ENCODE measurements at places on chromosomes 5 and 9.
A peak's percentile ranks its signal among the peaks of the same experiment; 100 is the strongest.

GRCh38 chr5:158354958-158355357, 496.0 kb upstream of the CLINT1 start:
- DNase-seq = no peak

DNA sequence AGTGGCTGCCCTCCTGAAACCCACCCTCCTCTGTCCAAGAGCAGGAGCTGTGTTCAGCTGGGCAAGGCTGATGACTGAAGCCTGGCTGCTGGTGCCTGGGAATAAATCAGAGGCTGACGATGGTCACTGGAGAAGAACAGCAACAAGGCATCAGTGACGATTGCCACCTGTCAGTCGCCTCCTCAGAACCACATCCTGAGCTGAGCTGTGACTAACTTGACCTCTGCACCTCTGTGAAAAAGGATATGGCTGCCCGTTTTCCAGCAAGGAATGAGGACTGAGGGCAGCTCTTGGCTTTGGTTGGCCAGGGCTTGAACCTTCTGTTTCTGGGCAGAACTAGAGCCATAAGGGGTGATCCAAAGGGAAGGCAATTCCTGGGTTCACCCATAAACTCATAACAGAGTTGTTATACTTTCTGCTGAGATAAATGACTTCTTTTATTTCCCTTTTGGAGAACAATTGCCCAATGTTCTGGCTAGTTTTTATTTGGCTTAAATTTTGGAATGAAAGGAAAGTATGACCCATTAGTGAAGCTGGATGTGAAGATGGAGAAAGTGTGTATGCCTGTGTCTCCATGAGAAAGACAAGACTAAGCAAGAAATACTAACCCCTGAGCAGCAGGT, 40.1 kb downstream of the TRIP13 start:
- DNase-seq = no peak

- DNase-seq = no peak
Observed at GRCh38 chr5:172164769-172165212, 23.2 kb downstream of the STK10 start.

DNA sequence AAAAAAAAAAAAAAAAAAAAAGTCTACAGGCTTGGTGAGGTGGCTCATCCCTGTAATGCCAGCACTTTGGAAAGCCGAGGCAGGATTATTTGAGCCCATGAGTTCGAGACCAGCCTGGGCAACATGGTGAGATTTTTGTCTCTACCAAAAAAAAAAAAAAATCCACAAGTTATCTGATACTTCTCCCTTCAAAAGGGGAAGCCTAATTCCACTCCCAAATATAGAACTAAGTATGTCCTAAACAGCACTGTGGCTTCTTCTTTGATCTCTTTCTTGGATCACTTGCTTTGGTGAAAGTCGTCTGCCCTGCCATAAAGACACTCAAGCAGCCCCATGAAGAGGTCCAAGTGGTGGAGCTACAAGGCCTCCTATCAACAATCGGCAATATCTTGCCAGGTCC, 18.8 kb upstream of the STING1 start:
- DNase-seq = no peak

- DNase-seq = no peak
Observed at GRCh38 chr5:88251048-88251711, 17.5 kb downstream of the TMEM161B start.

DNA sequence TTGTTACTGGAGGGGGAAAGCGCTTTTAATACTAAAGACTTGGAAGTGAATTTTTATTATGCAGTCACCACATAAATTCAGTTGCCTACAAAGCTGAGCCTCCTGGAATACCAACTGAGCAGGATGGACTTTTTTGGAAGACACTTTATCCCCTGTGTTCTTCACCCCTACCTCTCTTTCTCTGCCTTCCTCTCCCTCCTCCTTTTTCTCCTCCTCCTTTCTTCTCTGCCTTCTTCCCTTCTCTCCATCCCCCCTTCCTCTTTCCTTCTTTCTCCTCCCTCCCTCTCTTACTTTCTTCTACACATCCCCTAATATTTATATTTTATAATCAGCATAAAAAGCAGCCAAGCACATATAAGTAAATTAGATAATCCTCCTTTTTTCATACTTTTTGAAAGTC, 39.6 kb downstream of the MAP3K1 start:
- no peak for DNase-seq

DNA sequence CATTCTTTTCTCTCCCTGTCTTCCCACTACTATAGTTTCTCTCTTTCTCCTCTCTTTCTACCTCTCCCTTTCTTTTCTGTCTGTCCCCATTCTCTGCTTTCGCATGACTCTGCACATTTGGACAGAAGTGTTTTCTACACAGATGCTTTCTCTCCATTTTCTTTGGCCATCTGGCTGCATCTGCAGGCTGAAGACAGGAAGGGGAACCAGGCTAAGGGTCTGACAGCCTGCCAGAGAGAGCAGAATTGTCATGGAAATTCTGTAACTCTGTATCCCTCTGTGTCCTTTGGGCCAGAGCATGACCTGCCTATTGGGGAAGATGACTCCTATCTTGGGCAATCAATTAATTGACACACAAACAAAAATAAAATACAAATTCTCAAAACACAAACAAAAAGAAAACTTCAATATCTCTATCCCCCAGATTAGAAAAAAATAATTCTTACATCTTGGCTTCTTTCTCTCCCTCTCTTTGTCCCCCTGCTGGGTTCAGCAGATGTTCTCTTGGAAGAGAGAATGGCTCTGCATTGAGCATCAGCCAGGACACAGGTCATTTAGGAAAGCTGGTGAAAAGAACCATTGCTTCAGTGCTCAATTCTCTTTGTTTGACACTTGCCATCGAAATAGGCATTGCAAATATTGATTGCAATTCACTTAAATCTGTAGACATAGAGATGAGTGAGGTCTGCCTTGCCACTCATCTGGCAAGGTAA, 415.9 kb upstream of the KLF4 start:
- no peak for DNase-seq

DNA sequence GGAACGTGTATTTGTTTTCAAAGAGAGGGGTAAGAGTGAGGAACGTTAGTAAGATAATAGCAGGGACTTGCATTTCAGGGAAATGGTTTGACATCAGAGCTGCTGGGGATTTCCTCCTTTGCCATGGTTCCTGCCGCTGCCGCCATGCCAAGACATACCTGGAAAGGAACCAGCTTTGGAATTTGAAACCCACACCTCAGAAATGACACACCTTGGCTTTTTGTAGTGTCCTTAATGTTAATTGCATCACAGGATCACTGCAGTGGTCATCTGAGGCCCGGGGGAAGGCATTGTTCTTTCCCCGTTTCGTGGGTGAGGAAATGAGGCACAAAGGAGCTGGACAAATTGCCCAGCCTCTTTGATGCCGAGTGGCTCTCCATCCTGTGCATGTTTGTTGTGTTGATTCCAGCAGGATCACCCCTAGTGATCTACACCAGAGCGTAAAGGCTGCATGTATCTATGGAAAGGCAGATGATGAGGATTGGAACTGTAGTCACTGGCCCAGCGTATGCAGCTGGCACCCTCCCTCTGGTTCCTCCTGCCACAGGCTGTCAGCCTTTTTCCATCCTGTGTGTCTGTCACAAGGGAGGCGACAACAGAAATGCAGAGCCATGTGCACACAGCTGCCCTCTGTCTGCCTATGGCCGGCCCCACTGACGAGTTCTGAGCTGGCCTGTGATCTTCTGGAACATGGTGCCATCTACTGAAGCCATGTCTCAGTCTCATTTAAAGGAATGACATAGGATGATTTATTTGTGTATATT, 37.8 kb downstream of the SLC46A2 start:
- no peak for DNase-seq

- peak; percentile 89 for DNase-seq
Observed at GRCh38 chr9:81613002-81613812, 76.1 kb downstream of the TLE1 start.

DNA sequence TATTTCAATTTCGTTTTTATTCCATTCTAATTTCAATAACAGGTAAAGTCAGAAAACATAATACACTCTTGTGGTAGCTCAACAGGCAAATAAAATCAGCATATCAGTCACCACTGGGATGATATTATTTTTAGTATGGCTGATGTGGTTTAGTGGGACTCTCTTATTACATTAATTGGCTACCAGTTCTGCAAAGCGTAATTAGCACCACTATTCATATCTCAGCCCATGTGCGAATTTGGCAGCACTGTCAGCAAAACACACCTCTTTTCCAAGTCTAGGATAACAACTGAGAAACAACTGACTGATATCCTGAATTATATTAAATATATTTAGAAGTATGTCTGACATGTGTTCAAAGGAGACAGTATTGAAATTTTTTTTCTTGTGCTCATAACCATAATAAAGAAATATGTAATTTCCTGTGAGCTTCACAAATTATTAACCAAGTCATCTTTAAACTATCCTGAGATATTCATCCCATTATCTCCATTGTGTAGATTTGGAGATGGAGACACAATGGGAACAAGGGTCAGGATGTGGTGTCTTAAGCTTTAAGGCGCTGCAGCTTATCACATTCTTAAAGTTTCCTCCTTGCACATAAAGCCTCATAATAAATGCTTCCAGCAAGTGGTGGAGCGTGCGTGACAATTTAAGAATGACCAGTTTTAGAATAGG, 212.4 kb downstream of the TLE1 start:
- DNase-seq = no peak

DNA sequence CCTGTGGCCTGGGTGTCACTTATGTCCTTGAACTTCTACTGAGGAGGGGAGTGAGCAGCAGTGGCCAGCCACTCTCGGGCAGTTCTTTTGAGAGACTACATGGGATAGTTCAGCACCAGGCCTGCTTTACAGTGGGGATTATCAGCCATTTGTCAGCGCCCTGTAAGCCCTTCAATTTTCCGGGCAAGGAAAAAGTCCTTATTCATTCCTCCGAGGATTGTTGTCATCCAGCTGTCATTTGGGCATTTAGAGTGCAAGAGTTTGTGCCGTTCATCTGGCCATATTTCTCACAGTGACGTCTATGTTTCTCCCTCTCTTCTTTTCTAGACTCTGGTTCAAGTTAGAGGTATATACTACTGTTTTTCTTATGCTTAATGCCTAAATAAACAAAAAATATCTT, 172.8 kb downstream of the TLE4 start:
- no peak for DNase-seq

- DNase-seq = no peak
Observed at GRCh38 chr5:57493034-57493433, 10.4 kb upstream of the ACTBL2 start.

- DNase-seq = peak; percentile 12
Observed at GRCh38 chr5:75461679-75462078, 49.8 kb downstream of the CERT1 start.

DNA sequence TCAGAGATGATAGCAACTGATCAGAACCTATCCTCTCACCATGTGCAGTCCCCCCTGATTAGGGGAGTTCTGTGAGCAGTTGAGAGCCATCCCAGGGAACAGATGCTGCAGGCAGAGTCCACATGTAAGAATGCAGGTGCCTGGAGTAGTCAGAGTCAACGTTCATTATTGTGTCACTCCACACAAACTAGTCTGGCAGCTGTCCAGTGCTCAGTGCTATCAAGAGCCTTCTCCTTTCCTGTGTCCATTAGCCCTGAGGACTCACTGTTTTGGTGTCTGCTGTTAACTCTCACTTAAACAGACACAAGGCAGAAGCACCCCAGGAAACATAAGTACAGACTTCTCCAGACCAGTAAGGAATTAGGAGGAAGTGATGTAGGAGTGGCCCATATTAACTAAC, 2.5 kb downstream of the SH3TC2 start:
- DNase-seq = no peak

DNA sequence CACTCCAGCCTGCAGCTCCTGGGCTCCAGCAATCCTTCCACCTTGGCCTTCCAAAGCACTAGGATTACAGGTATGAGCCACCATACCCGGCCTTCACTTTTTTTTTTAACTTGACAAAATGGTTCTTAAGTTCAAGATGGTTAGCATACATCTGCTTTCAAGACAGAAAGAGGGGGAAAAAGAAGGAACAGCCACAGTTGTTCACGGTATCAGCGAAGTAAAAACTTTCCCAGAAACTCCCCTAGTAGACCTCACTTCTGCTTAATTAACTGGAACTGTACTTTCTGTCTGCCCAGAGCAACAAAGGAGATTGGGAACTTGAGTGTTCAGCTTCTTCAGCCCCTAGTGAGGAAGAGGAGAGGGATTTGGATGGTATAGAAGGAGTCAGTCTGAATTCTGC, 116.7 kb downstream of the UGCG start:
- no peak for DNase-seq

GRCh38 chr9:72996684-72997314, 43.9 kb upstream of the ALDH1A1 start:
- no peak for DNase-seq
